Hematopoietic multipotent progenitor cell treated with erythropoietin and hydrocortisone succinate and interleukin-3 and kit ligand, for 15 days (in vitro differentiated cells): ENCODE measurements at places on chromosomes 4 and X.

DNA sequence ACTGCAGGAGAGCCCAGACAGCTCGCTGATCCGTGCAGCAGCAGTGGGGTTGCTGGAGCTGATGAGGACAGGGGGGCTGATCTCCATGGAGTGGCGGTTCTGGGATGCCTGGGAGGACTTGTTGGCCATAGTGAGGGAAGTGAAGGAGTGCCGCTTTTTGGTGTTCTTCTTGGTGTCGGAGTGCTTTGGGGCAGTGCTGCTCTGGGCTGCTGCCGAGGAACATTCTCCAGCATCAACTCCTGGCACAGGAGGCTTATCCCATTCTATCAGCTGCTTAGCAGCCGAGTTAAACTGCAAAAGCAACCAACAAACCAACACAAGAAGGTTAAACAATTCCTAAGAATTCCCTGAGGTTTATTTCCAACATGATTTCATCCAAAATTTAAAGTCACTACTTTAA is 126.3 kb upstream of the CBR4 start:
- no peak for DNase-seq

- DNase-seq, result no peak
These were observed 293.2 kb downstream of the PRR32 start for GRCh38 chrX:127112726-127113125.

DNA sequence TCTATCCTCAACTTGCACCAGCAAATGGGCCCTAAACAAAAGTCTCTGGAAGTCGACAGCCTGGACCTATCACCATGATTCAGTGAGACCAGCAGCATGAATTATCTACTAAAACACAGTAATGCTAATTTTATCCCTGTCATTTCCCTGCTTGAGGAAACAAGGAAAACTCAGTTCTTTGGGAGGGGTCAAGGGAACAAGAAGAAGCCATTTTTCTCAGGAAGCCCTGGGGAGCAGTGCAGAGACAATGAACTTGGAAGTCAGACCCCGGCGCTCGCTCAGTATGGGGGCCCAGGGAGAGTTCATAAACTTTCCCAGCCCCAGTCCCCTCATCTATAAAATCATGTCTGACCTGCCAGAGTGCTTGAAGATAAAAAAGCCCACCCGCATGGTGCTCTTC is 50.4 kb downstream of the DCTD start:
- no peak for DNase-seq

DNA sequence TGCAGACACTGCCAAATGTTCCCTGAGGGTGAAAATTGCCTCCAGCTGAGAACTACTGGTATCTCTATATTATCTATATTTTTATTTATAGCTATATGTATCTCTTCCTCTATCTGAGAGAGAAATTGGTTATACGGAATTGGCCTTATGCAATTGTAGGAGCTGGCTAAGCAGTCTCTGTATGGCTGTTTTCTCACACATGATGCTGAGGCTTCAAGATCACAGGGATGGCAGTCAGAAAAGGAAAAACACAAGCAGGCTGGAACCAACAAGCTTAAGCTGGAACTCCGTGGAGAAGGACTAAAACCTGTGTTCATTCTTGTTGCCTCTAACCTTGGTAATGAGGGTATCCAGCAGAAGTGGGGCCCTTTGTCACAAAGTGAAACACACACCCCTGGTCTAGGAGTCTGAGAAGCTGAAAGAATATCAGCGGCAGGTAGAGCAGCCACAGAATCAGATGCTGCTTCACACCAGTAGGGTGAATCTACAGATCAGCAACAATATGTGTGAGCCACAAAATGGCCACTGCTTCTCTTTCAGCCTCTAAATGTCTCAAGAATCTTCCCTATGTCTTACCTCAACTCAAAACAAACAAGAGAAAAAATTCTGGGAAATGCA is 166.5 kb upstream of the PPP1R2C start:
- no peak for DNase-seq

DNA sequence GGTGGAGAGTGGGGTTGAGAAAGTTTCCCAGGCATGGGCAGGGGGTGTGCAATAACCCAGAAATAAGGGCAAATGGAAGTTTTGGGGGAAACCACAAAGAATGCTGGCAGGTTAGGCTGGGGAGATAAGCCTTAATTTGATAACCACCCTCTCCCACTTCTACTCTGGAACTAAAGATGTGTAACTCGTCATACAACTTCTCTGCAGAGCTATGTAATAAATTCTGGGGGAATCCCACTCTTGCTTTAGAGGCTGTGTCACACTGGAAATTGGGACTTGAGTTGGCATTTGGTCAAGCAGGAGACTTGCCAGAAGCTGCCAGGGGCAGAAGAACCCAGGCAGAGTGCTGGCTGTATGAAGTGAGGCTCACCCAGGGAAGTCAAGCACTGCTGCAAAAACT is 170.9 kb upstream of the CPEB2 start:
- DNase-seq, result no peak

- no peak for DNase-seq
These were observed 143.8 kb downstream of the ANAPC10 start for GRCh38 chr4:144954230-144954629.

DNA sequence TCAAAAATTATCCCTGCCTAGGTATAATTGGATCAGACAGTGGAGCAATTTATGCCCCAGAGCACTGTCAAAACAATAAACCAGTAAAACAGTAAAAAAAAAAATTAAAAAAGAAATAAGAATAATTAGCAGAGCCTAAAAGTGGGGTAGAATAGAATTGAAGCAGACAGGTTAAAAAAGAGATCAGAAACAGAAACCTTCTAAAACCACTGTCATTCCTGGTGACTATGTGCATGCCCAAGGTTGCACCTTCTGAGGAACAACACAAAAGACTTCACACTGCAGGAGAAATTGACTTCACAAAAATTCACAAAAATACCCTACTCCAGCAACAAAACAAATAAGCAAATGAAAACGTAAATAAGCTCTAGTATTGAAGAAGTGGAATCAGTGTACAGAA is 168.6 kb downstream of the SPANXA1 start:
- no peak for DNase-seq

DNA sequence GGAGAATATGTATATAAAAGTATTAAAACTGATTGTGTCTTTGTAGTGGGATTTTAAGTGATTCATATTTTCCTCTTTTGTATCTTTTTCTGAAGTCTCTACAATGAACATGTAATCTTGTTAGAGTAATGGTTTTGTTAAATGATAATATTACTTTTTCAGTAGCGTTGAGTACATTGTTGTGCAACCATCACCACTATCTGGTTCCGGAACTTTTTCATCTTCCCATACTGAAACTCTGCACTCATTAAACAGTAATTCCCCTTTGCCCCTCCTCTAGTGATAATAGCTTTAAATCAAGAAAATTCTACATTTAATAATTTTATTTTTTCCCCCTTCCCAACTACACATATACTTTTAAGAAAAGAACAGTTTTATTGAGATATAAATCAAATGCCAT is 23.3 kb downstream of the SHROOM3 start:
- no peak for DNase-seq

- no peak for DNase-seq
These were observed 219.3 kb upstream of the LDB2 start for GRCh38 chr4:17117746-17118145.

DNA sequence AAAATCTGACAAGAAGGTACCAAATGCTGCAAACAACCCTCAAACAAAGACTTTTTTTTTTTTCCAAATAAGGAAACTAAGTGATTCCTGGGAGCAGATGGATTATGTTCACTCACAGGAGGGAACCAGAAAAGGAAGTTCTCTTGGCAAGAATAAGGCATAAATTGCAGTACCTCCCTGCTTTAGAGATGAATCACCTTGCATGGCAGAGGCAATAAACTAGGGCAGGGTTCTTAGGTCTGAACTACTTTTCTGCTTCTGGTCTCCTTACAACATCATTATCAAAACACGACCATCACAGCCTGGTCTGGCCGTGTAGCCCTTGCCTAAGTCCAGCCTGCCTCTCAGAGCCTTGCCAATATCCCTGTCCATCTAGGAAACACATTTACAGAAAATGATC is 6.3 kb downstream of the TMEM31 start:
- DNase-seq, result no peak

DNA sequence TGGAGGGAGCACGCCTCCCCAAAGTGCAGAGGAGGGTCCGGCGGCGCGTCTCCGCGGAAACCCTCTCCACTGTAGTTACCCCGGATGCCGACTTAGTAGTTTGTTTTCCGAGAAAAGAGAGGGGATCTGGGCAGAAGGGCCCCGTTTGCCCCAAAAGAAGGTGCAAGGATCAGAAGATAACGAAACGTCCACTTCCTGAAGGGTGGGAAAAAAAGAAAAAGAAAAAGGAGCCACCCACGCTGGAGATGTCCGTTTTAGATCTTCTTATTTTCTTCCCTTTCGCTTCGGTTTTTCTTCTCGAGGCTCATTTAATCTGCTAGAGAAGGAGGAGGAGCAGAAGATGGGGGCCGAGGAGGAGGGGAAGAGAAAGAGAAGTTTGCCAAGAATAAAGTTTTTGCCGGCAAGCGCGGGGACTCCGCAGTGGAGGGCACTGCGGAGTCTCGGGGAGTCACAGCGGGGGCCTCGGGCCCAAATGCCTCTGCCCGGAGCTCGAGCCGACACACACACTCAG is 517 bp downstream of the LEF1 start:
- no peak for DNase-seq

GRCh38 chr4:174038481-174038880 is 245.0 kb downstream of the FBXO8 start:
- DNase-seq, result no peak

DNA sequence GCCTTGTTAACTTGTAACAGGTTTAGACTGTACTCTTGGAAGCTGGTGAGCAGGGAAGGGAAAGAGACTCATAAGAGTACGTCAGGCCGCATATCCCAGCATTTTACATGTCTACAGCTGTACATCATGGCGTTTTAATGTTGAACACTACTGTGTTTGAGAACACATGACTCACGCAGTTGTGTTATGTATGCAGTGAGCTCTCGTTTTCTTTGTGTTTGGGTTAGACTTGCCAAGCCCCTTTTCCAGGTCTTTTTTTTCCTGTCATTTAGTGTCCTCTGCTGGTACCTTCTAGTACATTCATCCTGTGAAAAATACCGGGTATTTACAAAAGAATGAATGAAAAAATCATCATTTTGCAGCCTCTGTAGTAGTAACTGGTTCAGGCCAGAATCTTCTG is 35.3 kb downstream of the SMS start:
- DNase-seq, result no peak

- DNase-seq, result no peak
These were observed 67.7 kb upstream of the ZXDA start for GRCh38 chrX:57977992-57978391.

GRCh38 chr4:777520-778262 is 48.2 kb downstream of the CPLX1 start:
- no peak for DNase-seq

GRCh38 chrX:69031181-69031580 is 134.1 kb downstream of the PJA1 start:
- DNase-seq, result no peak

DNA sequence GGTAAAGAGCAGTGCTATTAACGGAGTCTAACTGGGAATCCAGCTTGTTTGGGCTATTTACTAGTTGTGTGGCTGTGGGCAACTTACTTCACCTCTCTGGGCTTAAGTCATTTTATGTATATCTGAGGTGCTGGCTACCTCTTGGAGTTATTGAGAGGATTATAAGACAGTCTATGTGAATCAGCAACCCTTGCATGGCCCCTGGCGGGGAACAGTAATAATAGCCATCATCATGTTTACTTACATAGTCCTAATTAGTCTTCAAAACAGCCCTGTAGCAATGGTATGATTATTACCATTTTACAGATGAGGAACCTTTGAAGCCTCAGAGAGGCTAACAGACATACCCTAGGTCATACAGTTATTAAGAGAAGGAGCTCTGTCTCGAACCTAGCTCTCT is 1.5 kb downstream of the HPRT1 start:
- peak; percentile 18 for DNase-seq

DNA sequence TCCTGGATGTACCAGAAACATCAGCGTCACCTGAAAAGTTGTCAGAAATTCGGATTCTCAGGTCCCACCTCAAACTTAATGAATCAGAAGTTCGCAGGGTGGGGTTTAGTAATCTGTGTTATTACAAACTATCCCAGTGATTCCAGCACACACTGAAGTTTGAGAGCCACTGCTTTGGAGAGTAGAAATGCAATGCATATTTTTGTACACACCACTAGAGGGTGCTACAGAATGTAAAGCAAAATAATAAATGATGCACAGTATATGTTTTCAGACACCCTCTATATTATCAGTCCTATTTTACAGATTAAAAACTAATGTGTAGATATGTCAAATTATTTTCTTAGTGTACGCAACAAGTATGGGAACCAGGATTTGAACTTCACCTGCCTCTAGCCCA is 2.4 kb upstream of the MORF4L2 start:
- DNase-seq, result peak; percentile 59

DNA sequence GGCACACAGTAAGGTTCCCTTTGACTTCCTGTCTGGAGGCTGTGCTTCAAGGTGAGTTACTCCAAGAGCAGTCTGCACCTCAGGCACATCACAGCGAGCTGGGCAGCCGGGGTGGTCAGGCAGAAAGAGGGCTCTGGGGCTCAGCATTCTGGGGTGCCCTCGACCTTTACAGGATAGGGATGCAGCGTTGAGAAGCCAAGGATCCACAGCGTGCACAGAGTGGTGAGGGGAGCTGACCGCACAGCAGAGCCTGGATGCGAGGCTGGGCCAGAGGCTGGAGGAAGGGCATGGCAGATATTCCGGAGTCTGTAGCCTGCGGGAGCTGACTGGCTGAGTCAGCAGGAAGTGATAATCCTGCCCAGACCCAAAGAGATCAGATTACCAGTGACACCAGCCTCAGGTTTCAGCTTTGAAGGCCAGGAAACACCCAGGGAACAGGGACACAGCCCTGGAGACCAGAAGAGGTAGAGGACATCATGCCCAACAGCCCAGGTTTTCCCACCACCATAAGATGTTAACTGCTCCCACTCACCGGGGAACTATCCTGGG is 38.4 kb upstream of the PDLIM3 start:
- no peak for DNase-seq

- no peak for DNase-seq
These were observed 24.3 kb downstream of the NOP14 start for GRCh38 chr4:2938906-2939305.

DNA sequence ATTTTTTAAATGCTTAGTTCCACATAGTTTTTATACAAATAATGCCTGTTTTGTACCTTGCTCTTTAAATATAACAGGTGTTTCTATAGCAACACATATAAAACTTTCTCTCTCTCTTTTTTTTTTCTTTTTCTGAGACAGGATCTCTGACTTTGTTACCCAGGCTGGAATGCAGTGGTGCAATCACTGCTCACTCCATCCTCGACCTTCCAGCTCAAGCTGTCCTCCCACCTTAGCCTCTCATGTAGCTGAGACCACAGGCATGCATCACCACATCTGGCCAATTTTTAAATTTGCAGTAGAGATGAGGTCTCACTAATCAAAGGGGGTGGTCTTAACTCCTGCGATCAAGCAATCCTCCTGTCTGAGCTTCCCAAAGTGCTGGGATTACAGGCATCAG is 18.3 kb upstream of the SULT1E1 start:
- DNase-seq, result no peak
